ENCODE measurements at places on chromosomes 2 and 18.

DNA sequence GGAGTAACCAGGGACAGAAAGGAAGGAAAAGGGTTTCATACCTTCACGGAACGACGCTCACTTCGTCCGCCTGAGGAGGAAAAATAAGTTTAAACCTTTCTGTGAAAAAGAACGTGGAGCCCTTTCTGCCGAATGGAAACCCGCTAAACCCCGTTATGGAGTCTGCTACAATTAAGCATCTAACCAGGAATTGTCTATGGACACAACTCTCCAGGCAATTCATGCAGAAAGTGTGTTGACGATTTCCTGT, 528 bp upstream of the PPP4R3B start:
- no peak for DNase-seq

- no peak for DNase-seq
Measured at GRCh38 chr2:2912293-2912692, 465.3 kb downstream of the EIPR1 start.

GRCh38 chr2:187435756-187436155, 12.3 kb downstream of the CALCRL start:
- DNase-seq, result no peak

DNA sequence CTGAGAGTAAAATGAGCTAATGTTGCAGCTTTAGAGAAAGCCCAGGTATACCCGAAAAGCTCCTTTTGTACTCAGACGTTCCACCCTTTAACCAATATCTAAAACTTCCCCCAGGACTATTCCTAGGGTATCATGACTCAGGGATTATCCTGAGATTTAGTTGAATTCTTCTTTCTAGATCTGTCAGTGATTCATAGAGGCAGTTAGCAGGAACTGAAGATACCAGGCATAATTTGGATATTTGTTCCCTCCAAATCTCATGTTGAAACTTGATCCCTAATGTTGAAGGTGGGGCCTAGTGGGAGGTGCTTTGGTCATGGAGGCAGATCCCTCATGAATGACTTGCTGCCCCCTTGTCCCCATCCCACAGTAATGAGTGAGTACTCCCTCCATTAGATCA, 161.2 kb upstream of the LRP1B start:
- DNase-seq, result no peak

- peak; percentile 75 for DNase-seq
Measured at GRCh38 chr2:119367472-119368099, 809 bp downstream of the DBI start.

DNA sequence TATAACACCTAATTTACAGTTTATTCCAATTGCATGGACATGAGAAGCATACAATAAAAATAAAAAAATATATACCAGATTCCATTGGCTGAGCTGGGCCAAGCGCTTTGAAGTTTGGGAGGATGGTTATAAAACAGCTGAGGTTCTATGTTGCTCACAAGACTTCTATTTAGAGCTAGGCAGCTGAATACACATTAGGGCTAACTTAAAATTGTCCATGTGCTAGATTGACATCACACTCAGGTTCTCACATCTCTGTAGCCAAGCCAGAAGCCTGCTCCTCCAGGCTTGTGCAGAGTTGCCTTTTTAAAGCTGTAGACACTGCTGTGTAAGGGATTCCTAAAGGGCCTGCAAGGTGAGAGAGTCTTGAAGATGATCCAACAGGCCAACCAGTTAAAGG, 871.1 kb upstream of the FANCL start:
- DNase-seq, result no peak
